Glutamatergic neuron (in vitro differentiated cells): ENCODE measurements at places on chromosomes 11 and 22. TPM values are rescaled to one million over a fixed set of nuclear protein-coding genes. Genes with fewer than 3 reads are reported as not detected.

DNA sequence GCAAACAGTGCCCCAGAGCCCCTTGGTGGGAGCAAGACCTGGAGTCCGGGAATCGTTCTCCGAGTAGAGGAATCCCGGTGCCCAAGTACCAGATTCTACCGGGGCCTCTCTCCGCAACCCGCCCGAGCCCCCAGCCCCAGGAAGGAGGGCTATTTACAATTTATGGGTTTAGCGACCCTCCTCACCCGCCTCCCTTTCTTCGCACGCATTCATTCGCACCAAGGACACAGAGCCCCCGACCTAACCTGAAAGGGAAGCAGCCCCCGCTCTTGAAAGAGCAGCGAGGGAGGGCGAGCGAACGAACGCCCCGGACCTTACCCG lies 628 bp downstream of the LRP4 start:
- no peak overlapping the region for H3K27ac ChIP-seq
- no peak for DNase-seq
- H3K4me3 ChIP-seq, result peak overlapping the region; percentile 81
- peaks cover 6% of the 10 kb centered on the region for H3K36me3 ChIP-seq

SPTBN2 gene
- 371 TPM for total RNA-seq

DNA sequence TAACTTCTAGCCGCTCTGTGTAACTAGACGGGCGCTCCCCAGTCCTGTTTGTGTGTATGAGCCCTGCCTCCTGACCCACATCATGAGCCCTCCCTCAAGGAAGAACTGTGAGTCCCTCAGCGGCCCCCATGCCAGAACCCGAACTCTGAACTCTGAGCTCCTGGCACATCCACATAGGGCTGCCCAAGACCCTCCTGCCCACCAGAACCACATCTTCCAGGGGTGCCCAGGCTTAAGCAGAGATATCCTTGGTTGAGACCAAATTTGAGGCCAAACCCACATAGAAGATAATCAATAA lies 3.0 kb downstream of the TRIM29 start:
- peaks cover 6% of the 10 kb centered on the region for H3K36me3 ChIP-seq
- H3K27me3 ChIP-seq, result peaks cover 17% of the 10 kb centered on the region
- no peaks in the 10 kb centered on the region for H3K4me1 ChIP-seq

DNA sequence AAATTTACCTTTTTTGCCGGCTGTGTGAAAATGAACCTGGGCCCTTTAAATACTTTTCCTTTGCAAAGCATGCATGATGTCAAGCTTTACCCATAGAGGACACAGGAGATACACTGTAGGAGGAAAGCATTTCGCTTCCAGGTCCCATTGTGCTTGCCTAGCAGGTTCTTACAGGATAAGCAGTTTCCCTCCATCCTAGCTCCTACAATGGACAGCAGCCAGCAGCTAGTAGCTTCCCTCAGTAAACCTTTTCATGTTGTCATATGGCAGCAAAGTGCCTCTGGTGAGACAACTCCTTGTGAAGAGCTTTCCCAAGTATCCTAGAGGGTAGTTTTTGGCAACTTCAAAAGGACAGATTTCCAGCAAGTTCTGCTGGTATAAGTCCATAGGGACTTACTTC lies 78.4 kb downstream of the RBFOX2 start:
- no peak overlapping the region for H3K4me3 ChIP-seq
- no peaks in the 10 kb centered on the region for H3K4me1 ChIP-seq
- no peak for DNase-seq
- H3K36me3 ChIP-seq, result no peaks in the 10 kb centered on the region
- no peaks in the 10 kb centered on the region for H3K27me3 ChIP-seq

LAYN gene
- 0.98 TPM for total RNA-seq

CUL5 gene
- total RNA-seq, result 40.5 TPM

RPS3 gene
- 1,391 TPM for total RNA-seq
